ENCODE measurements at places on chromosomes 6 and 20.

- DNase-seq: no peak
Observed at GRCh38 chr20:55094353-55094861, 619.0 kb downstream of the DOK5 start.

GRCh38 chr20:17969278-17969883 lies 563 bp downstream of the MGME1 start:
- DNase-seq: peak; percentile 31

DNA sequence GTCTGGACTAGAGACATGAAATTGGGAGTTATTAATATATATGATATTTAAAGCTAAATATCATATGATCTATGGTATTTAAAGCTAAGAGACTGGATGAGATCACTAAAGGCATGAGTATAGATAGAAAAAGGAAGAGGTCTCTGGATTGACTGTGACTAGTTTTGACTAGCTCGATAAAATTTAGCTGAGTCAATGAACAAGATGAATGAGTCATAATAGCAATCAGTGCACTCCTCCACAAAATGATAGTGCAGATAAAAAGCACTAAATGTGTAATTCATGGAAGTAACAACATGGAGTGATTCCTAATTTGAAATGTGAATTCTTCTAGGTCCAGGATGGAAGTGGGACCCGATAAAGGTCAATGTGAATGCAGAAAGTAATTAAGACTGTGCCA lies 127.4 kb downstream of the PFDN4 start:
- no peak for DNase-seq

- no peak for DNase-seq
Observed at GRCh38 chr6:166381381-166381732, 1.4 kb downstream of the MPC1 start.

DNA sequence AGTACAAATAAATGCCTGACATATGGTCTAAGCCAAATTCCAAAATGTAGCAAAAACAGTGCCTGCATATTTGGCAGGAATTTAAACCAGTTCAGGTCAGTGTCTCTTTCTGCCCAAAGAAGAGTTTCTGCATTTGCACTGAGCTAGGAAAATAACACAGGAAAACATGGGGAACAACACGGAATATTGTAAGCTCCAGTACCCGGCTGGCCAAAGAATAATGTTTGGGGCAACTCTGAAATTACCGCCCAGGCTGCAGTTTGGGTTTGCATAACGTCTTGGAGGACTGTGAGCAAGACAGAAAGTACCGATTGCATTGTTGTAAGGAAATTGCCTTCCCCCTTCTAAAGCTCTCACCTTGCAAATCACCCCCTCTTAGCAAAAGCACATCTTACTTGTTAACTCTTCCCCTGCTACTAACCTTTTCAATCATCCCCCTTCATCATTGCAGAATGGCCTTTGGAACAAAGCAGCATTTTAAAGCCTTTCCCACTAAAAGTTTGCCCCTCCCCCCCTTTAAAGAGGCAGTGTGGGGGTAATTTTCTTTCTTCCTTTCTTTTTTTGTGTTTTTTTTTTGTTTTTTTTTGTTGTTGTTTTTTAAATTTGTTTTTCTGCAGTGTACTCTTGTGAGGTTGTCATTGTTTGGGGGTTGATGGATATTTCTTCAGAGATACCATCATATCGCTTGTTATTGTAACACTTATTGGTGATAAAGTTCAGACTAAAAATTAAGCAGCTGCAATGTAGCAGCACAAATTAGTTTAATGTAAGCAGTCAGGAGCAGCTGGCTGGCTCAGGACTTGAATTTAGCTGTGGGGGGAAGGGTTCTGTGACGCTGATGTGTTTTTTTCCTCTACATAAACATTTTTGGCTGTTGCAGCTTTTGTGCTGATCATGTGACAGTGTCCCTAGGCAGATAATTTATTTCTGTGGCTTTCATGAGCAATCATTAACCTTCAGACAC lies 100.0 kb upstream of the CITED2 start:
- DNase-seq: no peak

DNA sequence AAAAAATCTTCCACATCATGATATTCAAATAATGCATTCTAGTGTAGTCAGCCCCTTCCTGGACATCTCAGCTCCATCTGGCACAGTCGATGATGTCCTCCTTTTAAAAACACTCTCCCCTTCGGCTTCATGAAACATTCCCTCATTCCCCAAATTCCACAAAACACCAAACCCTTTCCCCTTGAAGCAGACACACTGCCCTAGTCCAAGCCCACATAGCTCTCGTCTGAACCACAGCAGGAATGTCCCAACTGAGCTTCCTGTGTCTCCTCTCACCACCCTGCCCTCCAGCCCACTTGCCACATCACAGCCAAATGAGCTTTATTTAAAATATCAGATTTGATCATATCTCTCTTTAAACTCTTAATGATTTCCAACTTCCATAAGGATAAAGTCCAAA lies 106.4 kb upstream of the CARMIL1 start:
- DNase-seq: no peak

GRCh38 chr6:5764401-5764955 lies 242.2 kb downstream of the NRN1 start:
- no peak for DNase-seq

DNA sequence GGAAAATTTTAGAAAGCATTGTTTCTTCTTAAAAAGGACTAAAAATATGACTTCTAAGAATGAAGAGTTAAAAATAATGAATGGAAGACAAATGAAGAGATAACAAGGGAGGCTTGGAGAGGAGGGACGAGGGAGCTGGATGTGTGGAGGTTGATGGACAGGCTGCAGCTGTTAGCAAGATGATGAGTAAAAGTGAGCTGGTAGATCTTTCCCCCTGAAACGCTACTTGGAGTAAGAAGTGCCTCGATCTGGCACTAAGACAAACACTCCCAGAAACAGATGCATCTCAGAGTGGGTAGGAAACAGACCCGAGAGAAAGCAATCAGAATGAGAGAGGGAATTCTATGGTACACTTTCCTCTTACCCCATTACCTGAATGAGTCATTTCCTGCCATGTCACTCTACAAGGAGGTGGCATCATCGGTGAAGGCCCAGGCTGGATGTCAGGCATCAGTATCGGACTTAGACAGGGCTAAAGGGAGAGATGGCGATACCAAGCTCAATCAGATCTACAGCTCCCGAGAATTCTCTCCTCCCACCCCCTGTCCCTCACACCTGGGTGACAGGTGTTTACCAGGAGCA lies 154.1 kb upstream of the BMP2 start:
- DNase-seq: no peak

DNA sequence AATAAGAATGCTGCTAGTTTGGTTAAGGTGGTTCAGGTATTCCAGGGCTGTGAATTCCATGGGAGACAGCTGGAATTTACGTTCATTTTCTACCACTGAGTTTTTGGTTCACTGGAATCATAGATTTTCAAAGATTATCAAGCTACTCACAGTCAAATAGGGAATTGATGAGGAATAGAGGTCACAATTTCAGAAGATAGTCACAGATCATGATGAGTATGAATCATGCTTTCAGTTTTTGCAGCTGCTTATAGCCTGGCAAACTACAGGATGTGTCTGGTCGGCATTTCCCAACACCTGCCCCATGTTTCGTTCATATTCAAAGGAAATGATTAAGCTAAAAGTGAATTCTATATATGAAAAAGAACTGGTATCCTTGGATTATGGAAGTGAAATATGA lies 58.7 kb downstream of the BCKDHB start:
- DNase-seq: no peak

Data from GDM1 (cell line).